ENCODE measurements at places on chromosomes 2 and 18. TPM values are rescaled to one million over a fixed set of nuclear protein-coding genes. Genes with fewer than 3 reads are reported as not detected.

LRRC30 gene
- not detected for total RNA-seq

THOC1 gene
- 52.6 TPM for total RNA-seq

PRKAG3 gene
- not detected for total RNA-seq

LDLRAD4 gene
- 8.9 TPM for total RNA-seq

SLC4A3 gene
- 11.4 TPM for total RNA-seq

ANKRD29 gene
- 3.8 TPM for total RNA-seq

TANK gene
- total RNA-seq, result 74.5 TPM

DNAJC5G gene
- total RNA-seq, result not detected

SP5 gene
- total RNA-seq, result 2.1 TPM

ELOA2 gene
- not detected for total RNA-seq

KIF5C gene
- 14.6 TPM for total RNA-seq

TMEM247 gene
- total RNA-seq, result not detected

L3MBTL4 gene
- total RNA-seq, result not detected

ANKRD36C gene
- total RNA-seq, result 21.1 TPM

CNGA3 gene
- total RNA-seq, result not detected

MOGAT1 gene
- total RNA-seq, result not detected

STRADB gene
- total RNA-seq, result 51.7 TPM

TNFRSF11A gene
- 3.4 TPM for total RNA-seq

- no peak for DNase-seq
Observed at GRCh38 chr2:11145350-11145749, 9.9 kb upstream of the SLC66A3 start.

GRCh38 chr2:96962567-96963203, 23.7 kb downstream of the FAM178B start:
- DNase-seq, result no peak

DNA sequence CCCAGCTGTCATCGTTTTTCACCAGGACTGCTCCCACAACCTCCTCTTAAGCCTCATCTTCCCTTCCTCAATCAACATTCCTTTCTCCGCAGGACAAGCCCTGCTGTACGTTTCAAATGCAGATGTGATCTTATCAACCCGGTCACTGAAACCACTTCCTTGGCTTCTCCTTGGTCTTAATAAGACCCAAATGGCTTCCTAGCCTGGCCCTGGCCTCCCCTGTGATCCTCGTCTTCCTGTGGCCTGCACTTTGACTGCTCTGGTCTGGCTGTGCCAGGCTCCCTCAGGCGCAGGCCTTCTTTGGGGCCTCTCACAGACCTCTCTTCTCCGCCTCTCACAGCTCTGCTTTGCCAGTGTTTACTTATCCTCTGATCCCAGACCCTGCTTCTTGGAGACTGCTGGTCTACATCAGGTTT, 4.7 kb upstream of the ADNP2 start:
- no peak for DNase-seq

DNA sequence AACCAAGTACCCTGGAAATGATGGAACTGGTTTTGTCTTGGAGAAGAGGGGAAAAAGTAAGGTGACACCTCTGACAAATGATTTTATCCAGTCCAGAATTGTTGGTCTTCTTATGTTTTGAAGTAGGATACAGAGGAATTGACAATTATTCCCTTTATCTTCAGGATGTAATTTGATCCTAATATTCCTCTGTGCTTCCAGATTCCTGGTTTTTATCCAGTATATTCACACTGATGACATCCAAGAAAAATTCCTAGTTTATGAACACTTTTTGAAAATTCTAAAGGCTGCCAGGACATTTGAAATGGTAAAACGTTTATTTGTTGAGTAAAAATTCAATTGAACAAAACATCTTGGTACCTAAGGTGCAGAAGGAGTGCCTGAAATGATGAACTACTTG, 22.2 kb upstream of the ETAA1 start:
- DNase-seq, result no peak

DNA sequence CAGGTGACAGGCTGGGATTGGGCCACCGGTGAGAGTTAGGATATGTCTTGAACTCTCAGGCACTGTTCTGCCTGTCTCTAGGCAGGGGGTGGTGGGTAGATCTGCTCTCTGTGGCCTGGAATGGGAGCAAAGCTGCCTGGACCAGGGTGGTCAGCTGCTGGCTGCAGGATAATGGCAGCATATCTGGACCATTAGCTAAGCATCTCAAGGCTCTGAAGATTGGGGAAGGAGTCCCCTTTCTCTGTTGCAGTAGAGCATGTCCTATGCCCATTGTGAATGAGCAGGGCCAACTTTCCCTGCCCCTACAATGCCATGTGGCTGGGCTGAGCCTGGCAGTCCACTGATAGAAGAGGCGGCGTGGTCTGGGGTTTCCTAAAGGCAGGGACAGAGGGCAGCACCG, 34.6 kb downstream of the LOXHD1 start:
- DNase-seq, result no peak

DNA sequence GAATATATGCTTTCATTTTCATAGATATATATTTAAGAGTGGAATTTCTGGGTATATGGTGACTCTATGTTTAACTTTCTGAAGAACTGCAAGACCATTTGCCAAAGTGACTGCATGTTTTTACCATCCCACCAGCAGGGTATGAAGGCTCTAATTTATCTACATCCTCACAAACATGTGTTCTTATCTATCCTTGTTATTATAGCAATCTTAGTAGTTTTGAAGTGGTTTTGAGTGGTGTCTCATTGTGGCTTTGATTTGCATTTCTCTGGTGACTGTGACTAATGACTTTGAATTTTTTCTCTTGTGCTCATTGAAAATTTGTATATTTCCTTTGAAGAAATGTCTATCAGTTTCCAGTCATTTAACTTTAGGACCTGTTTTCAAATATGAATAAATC, 310.2 kb upstream of the NRP2 start:
- DNase-seq, result peak; percentile 41

- DNase-seq, result no peak
Observed at GRCh38 chr2:43347746-43348145, 121.3 kb upstream of the ZFP36L2 start.

- no peak for DNase-seq
Observed at GRCh38 chr2:192379736-192380135, 185.0 kb upstream of the TMEFF2 start.

GRCh38 chr18:46488471-46489213, 168.4 kb downstream of the LOXHD1 start:
- no peak for DNase-seq

GRCh38 chr2:208266936-208267335, 881 bp downstream of the PIKFYVE start:
- DNase-seq, result no peak

DNA sequence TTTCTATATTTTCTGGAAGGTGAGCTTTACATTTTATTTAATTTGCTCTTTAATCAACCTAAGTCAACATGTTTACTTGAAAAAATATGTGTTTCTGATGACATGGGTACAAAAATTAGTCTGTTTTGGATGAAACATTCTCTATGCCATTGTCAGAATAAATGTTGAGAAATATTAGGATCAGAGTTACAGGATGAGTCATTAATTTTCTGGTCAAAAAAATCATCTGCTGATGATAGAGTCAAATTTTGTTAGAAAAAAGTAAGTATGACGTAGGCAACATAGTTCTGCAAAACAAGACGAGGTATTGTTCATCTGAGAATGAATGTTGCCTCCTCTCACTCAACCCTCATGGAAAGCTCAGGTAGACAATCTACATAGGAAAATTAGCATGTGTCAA, 107.6 kb upstream of the CAVIN2 start:
- no peak for DNase-seq

- DNase-seq, result no peak
Observed at GRCh38 chr2:88959480-88960204, 268.2 kb downstream of the RPIA start.

GRCh38 chr2:27191070-27191829, 20.6 kb upstream of the ATRAID start:
- DNase-seq, result peak; percentile 62

- no peak for DNase-seq
Observed at GRCh38 chr2:29314816-29315571, 199.8 kb downstream of the CLIP4 start.

DNA sequence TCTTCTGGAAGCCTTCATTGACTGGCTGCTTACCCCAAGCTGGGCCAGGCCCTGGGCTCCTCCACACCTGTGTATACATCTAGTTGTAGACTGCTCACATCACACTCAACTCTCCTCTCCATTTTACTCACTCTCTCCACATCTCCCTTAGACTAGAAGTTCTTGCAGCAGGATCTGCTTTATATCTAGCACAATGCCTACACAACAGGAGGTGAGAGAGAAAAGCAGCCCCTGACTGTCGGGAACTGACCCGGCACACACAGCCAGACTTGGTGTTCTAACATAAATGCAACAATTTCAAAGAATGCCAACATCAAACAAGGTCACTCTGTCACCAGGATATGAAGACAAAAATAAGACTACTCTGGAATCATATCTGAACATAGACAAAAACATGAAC, 5.9 kb downstream of the KIDINS220 start:
- DNase-seq, result no peak

DNA sequence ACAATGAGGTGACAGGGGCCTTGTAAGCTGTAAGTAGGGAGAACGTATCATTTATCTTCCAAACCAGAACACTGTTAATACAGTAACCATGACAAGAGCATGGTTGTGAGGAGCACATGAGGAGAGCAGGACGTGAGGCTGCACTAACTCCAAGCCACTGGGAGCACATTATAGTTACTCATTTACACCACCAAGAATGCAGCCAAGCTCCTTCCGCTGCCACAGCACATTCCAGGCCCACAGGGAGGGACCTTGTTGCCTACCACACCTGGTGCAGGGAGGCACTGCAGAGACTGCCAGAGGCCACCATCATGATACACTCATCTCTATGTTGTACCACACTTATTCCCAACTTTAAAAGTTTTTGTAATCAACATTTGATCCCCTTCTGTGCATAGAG, 13.5 kb upstream of the SFXN5 start:
- no peak for DNase-seq

DNA sequence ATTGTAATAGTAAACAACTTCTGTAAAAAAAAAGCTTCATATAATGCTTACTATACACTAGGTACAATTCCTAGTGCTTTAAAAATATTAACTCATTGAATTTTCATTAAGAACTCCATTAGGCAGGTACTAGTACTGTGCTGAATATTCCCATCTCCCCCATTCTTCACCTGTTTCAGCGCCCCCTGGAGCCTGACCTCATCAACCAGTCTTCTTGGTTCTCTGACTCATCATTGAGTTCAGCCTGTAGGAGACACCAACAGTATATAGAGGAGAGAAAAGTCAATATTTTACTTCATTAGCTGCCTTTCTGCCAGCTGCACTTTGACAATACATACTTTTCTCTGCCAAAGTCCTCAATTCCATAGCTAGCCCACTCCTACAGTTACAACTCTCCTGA, 1009.9 kb upstream of the KLHL29 start:
- DNase-seq, result no peak

- no peak for DNase-seq
Observed at GRCh38 chr2:182359027-182359989, 67.5 kb downstream of the PDE1A start.

GRCh38 chr18:48033790-48034650, 103.6 kb upstream of the SMAD2 start:
- DNase-seq, result no peak

- no peak for DNase-seq
Observed at GRCh38 chr2:98749066-98749450, 18.1 kb upstream of the MGAT4A start.

- no peak for DNase-seq
Observed at GRCh38 chr2:147632198-147632597, 212.6 kb upstream of the ACVR2A start.

GRCh38 chr2:106142683-106143082, 51.4 kb downstream of the UXS1 start:
- DNase-seq, result no peak

DNA sequence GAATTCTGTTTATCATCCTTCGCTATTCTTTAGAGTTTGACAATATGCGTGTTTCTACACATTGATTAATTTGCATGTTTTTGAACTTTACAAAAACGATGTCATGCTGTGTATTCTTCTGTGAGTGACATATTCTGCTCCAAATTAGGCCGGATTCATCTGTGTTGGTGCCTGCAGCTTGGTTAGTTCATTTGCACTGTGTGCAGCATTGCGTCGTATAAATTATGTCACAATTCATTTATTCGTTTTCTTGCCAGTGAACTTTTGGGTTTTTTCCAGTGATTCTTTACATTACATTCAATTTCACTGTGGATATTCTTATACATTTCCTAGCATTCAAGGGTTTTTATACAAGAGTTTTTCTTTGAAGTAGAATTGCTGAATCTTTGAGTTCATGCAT, 118.3 kb downstream of the KCNF1 start:
- no peak for DNase-seq

DNA sequence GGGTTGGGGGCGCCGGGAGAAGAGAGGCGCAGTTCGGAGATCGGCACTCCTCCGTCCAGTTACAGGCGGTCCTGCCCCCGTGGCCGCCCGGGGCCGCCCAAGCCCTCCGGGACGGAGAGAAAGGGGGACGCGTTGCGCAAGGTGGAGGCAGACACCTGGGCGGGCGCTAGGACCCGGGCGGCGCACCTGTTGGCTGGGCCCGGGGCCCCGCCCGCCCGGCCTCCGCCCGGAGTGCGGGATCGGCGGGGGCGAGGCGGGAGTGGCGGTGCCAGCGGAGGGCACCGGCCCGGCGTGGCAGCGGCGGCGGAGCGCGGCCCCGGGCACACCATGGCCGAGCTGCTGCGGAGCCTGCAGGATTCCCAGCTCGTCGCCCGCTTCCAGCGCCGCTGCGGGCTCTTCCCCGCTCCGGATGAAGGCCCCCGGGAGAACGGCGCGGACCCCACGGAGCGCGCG, at the start of gene SGPP2:
Gene SGPP2, plus strand, starts transcription at position 268 of the 453 bp plus-strand sequence. Its CDS starts 60 bp downstream, at position 328.
- no peak for DNase-seq

- peak; percentile 94 for DNase-seq
Observed at GRCh38 chr2:189002079-189002478, 27.9 kb downstream of the COL3A1 start.

DNA sequence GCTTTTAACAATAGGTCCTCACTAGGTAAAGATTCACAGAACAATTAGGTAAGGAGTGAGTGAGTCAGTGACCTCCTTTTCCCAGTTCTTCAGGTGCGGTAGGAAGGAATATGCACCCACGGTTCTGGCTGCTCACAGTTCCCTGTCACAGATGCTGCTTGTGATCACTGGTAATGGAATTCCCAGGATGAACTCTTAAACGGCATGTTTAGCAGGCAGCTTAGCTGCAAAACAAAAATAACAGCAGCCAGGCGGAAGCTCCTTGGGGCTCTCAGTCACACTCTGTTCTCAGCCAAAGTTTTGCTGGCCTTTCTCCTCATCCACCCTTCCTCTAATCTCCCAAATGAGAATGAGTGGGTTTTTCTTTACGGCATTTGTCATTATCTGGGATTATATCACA, 274.5 kb downstream of the MYT1L start:
- no peak for DNase-seq

GRCh38 chr2:36489281-36489680, 108.7 kb downstream of the FEZ2 start:
- DNase-seq, result peak; percentile 95

Measured in A172 (cell line).